ENCODE measurements at places on chromosomes 4 and X.

- no peak for DNase-seq
These were observed 20.6 kb upstream of the COQ2 start for GRCh38 chr4:83305187-83305586.

DNA sequence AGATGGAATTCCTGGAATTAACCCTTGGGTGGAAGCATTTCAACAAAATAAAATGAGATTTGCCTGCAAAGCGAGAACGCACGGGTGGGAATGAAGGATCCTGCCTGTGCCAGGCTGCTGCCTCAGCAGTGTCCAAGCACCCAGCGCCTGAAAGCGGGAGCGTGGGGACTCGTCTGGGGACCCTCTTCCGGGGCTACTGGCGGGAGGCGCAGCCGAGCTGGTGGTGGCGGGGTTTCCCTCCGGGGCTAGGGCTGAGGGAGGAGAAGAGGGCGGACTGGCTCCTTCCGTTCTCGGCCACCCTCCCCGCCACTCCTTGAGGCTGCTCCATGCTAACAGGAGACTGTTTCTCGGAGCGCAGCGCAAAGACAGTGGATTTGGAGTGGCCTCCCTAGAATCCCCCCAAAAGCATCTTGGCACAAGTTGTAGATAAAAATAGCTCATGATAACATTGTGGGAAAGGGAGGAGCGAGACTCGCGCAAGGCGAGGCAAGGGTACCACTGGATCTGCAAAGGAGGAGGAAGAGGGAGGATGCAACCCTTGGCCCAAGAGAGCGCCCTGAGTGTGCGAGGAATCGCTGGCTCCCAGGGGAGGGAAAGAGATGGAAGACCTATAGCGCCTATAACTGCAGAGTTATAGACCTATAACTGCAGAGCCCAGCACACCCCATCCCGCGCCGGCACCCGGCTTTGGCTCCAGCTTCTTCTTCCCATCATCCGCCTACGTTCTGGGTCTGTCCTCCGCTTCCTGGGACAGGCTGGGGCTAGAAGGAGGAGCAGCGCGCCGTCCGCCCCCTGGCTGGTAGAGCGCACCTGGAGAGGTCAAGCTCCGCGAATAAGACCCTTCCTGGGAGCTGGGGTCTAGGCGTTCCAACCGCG is 1.3 kb downstream of the HS3ST1 start:
- no peak for DNase-seq

- DNase-seq = no peak
These were observed 78.9 kb upstream of the FAM9C start for GRCh38 chrX:13123247-13123856.

DNA sequence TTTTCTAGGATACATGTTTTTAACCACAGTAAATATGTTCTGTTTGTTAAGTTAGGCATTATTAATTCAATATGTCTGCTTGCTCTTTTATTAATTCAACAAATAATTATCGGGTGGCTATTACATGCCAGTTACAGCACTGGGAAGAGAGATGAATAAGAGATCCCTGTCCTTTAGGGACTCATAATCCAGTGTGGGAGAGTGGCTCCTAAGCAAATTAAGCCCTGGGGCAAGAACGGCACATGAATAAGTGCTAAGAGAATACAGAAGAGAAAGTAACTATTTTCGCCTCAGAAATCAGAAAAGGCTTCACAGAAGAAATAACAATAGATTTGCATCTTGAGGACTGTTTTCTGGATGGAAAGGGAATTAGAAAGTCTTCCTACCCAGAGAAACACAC is 236.7 kb downstream of the NR3C2 start:
- no peak for DNase-seq

DNA sequence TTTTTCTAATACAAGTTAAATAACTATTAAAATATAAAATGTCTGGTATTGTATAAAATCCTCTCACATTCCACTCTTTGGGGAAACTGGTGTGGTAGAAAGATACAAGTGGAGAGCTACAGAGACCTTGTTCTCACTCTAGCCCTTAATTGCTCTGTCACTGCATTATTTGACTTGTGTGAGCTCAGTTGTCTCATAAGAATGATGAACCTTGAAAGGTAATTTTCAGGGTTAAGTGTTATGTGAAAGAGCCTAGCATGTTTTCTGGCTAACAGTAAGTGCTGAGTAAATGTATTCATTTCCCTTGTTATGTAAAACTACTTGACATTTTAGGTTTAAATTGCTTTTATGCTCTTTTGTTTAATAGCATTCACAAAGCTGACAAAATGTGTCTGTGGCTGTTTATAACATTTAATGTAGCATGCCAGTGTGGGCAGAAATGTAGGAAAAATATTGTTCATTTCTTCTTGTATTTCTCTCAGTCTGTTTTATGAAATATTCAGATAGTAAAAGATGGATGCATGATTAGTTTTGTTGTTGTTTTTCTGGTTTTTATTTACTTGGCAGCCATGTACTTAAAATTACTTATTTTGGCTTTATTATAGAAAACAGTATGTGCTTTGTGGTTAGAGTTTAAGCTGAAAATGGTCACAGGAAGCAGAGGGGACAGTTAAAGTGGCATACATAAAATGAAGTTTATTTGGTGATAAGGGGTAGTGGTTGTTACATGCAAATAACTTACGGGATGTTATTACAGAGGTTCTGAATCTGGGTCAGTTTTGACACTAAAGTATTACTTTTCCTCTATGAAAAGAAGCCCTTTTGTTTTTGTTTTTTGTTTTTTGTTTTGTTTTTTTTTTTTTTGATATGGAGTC is 29.2 kb downstream of the SLAIN2 start:
- no peak for DNase-seq

DNA sequence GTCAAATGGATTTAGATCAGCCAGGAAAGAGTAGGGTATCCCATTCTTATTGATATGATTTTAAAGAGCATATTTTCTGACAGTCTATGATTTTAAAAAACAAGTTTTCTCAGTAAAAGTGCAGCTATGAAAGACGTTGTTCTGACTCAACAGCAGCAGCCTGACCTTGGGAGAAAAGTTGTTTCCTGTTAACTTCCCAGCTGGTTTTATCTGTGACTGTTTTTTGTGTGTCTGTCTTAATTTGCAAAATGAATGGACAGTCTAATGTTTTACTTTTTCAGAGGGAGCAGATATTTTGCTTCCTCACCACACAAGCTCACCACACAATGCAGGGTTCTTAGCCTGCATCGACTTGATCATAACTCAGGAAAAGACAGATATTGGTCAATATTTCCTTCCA is 764 bp upstream of the MTHFD2L start:
- DNase-seq = no peak

DNA sequence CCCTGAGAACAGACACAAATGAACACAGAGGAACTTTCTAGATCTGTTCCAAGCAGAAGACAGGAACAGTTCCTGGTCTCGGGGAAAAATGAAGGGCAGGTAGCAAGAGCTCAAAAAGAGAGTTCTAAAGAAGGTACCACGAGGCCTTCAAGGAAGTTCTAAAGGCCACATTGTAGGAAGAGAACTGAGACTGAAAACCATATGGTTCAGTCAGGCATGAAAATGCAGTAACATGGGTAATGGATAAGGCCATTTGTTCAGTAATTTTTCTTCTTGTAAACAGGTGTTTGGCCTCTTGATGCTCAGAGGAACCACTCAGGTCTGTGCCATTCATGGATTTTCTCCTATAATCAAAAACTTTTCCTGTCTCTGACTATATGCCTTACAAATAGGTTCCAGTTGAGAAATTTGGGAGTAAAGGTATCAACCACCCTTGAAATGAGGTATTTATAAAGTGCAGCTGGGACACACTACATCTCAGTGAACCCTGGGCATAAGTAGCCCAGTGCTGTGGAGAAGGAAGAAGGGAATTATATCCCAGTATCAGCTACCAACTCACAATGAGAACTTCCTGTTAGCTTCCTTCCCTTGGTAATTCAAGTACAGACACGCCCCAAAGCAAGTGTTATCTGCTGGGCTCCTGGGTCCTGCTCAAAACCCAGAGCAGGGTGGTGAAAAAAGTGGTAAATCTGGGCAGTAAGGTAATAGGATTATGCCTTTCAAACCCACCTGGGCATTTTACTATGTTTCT is 277.9 kb downstream of the KLHL13 start:
- no peak for DNase-seq

GRCh38 chr4:24700118-24700517 is 95.3 kb upstream of the SOD3 start:
- no peak for DNase-seq

- no peak for DNase-seq
These were observed 378.5 kb upstream of the MAD2L1 start for GRCh38 chr4:120445186-120445585.

GRCh38 chr4:106583567-106583966 is 215.0 kb upstream of the GIMD1 start:
- DNase-seq = no peak

GRCh38 chrX:40207626-40208025 is 109.9 kb upstream of the BCOR start:
- DNase-seq = no peak

GRCh38 chrX:74251006-74251930 is 52.7 kb upstream of the ZCCHC13 start:
- DNase-seq = no peak

DNA sequence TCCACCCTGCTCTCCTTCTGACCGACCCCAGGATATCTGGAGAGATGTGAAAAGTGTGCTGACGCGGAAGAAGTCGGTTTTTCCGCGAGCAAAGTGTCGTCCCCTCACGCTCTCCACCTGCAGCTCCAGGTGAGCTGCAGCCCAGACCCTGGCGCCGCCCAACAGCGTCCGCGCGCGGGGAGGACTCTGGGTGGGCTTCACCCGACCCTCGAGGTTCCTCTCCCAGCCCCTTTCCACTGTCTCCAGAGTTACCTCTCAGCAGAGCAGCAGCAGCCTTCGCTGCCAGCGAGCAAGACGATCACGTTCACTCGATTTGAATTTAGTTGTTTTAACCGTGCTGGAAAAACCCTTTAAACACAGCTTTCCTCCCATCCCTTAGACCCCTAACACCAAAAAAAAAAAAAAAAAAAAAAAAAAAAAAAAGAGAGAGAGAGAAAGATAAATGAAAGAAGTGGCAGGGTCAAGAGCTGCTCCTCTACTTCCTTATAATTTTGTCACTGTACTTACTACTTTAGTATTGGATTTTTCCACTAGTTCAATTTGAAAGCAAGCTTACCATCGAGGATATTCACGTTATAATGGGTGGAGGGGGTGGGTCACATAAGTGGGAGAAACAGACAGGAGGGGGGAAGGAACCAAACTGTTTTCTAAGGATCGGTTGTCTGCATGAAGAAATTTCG is 758 bp upstream of the NR3C2 start:
- DNase-seq = peak; percentile 10

GRCh38 chr4:3852711-3853110 is 86.5 kb downstream of the ADRA2C start:
- DNase-seq = no peak

DNA sequence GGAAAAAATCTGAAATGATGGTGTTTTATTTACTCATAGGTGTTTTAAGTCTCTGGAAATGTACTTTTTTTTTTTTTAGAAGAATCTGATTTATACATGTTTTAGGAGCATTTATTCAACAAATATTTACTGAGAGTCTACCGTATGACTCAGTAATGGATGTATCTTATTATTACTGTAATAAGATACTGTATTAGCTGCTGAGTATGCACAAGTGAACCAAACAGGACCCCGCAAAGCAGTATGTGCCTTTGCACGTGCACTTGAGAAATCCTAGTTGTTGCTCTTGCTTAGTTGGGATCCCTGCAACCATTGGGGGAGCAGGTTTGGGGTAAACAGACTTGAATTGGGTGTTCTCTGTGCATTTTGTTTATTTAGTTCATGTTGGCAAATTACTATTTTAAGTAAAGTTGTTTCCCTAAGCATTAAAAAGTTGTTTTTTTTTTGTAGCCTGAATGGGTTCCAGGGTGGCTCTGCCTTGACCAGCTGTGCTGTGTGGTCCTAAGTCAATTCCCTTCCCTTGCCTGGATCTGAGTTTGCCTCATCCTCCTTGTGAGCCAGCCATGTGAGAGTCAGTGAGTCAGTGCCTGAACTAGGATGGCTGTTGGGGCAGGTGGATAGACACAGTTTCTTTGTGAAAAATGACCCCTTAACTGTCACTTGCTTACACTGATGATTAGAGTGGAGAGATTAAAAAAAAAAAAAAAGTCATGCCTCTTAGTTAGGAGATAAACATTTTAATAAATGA is 27.7 kb downstream of the DCUN1D4 start:
- no peak for DNase-seq

- DNase-seq = no peak
These were observed 840 bp downstream of the GRID2 start for GRCh38 chr4:92304606-92305005.

GRCh38 chr4:123599061-123599919 is 202.7 kb downstream of the SPRY1 start:
- DNase-seq = no peak

- DNase-seq = no peak
These were observed 733.9 kb upstream of the INTU start for GRCh38 chr4:126898815-126899214.

DNA sequence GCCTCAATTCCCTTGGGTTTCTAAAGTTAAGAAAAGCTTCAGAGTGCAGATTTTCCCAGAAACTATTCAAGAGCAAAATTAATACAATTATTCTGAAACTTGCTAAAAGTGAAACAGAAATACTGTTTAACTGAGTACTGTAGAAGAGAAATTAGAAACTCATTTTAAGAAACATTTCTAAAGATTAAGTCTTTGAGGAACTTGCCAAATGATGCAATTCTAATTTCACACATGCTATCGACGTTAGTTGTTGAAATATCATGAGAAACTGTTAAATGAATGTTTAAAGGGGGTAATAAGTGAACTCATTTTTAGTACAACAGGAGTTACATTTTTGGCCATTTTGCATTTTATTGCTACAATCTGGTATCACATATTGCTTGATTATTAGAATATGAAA is 125.3 kb upstream of the MAOA start:
- DNase-seq = no peak

DNA sequence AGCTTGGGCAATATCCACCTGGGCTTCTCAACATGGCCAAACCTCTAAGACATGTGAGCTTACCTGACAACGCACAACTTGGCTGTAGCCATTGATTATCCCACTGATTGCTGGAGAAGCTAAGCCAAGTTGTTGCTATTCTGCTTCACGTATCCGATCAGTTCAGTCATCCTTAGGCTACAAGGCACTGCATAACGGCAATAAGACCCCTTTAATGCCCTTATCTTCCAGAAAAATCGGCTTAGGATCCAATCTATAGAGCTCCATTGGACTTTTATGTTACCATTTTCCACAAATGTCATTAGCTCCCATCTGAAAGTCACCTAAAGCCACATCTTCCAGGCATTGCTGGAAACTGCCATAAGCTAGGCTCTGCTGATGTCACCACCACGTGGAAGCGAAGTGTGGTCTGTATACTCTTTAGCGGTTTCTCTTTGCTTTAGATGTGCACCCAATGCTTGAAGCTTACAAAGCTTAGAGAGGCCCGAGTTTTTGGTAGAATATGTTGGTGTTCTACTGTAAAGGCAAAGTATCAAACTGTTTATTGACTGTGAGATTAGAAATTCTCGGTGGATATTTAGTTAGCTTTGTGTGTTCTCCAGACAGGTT is 163.1 kb downstream of the CPE start:
- DNase-seq = no peak

- no peak for DNase-seq
These were observed 2.4 kb upstream of the RAB40AL start for GRCh38 chrX:102934624-102935023.

DNA sequence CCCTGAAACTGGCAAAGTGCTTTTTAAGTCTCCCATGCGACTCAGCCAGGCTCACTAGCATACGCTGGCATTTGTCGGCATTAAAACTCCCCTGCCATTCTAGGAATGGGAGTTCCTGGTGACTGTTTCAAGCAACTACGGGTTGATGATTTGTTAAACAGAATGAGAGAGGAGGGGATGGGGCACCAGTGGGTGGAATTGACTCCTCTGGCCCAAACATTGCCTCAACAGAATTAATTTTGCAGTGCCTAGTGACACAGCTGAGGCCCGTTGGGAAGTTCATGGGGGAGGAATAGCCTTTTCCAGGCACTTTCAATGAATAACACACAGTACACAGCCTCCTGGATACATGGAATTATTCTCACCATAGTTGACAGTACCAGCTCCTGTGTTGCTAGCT is 30.1 kb downstream of the NEUROG2 start:
- DNase-seq = no peak
